H54 (cell line): ENCODE measurements at places on chromosomes 2 and 18.

- no peak for DNase-seq
Measured at GRCh38 chr18:71327850-71328249, 1039.0 kb downstream of the SOCS6 start.

DNA sequence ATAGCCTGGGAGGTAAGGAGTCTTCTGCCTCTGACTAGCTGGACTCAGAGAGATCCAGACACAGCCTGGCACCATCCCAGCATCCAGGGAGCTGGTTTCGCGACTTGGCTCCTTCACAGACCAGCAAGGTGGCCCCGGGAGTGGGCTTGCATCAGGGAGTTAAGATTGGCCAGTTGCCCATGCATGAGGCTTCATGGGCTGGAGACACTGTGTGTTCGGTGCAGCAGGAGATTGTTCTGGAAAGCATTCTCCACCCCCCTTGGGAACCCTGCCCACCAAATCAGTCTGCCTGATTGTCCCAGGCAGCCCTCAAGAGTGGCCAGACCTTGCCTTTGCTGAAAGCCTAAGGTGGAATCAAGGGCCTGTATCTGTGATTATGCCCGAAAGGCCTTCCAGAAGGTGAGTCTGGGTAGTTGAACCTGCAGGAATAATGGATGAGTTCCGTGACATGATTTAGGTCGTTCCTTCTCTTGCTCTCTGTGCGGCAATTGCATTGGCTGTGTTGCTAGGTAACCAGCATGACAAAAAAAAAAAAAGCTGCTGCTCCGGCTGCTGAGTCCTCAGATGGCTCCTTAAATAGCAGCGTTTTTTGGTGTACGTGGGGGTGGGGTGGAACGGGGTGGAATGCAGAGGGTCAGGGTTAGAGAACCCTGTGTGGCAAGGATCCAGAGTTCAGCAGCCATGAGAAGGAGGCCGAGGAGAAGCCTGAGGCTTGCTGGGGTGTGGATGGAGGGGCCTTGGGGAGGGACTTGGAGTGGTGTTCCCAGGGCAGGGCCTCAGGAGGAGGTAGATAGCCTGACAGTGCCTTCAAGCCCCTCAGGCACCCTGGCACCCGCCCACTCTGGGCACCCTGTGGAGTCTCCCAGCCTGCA is 93.0 kb upstream of the MCFD2 start:
- no peak for DNase-seq

GRCh38 chr2:42733852-42734251 is 30.1 kb downstream of the OXER1 start:
- no peak for DNase-seq

DNA sequence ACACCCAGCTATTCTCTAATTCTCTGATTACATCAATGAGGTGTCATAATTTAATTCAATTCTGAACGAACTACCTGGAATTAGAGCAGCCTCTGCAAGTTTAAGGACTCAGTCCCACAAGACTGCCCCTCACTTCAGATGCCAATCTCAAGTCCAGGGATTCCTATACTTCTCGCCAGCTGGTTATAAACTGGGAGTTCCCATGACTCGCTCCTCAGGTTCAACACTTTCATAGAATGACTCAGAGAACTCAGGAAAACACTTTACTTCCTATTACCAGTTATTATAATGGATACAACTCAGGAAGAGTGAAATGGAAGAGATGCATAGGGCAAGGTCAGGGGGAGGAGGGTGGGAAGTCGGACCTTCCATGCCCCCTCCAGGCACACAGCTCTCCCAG is 112.3 kb upstream of the ATP5MC3 start:
- DNase-seq = no peak
